ENCODE measurements at places on chromosomes 3 and 15.

DNA sequence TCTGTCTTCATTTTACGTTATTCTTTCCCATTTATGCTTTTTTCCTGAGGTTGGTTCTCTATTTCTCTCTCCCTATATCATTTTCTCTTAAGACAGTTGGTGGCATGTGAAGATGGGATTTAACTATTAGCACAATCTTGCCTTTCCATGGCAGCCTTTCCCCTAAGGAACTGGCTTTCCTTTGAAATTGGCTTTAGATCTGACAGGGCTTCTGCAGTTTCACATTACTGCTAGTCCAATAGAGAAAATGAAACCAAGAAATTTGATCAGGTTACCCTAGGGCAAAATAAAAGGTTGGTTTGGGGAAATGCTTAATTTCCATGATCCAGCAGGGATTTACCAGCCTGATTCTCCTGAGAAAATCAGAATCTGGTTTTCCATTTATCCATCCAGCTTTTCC lies 22.7 kb upstream of the CHL1 start:
- no peak for DNase-seq

GRCh38 chr15:63374686-63375520 lies 6.7 kb downstream of the CA12 start:
- DNase-seq: no peak

DNA sequence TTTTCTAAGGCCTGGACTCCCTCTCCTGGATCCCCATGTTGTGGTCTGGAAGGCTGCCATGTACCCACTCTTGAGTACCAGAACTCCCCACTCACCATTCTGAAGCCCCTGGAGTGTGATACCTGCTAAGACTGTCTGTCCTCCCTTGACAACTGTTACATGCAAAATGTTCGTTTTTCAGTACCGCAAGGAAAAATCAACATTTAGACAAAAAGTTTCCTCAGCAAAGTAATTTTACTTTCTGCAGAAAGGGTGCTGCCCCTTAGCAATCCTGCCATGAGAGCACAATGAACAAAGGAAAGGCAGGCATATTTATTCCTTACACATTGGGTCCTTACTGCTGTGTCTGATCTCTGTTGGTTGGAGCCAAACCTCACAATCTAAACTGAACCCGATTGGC lies 7.0 kb upstream of the GK5 start:
- no peak for DNase-seq

GRCh38 chr15:57345584-57345983 lies 30.7 kb upstream of the CGNL1 start:
- DNase-seq: no peak
